ENCODE measurements at places on chromosomes 2 and 18.

DNA sequence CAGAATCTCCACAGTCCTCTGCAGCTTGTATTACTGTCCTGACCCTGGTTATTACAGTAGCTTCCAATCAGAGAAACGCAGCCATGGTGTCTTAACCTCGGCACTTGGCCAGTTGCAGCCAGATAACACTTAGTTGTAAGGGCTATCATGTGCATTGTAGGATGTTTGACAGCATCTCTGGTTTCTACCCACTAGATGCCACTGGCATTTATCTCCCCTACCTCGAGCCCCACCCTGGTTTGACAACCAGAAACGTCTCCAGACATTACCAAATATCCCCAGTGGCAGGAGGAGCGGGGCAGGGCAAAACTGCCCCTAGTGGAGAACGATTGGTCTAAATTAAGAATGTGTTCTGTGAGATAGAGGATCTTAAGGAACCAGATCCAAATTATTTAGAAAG, 13.1 kb downstream of the DSG2 start:
- DNase-seq = no peak

DNA sequence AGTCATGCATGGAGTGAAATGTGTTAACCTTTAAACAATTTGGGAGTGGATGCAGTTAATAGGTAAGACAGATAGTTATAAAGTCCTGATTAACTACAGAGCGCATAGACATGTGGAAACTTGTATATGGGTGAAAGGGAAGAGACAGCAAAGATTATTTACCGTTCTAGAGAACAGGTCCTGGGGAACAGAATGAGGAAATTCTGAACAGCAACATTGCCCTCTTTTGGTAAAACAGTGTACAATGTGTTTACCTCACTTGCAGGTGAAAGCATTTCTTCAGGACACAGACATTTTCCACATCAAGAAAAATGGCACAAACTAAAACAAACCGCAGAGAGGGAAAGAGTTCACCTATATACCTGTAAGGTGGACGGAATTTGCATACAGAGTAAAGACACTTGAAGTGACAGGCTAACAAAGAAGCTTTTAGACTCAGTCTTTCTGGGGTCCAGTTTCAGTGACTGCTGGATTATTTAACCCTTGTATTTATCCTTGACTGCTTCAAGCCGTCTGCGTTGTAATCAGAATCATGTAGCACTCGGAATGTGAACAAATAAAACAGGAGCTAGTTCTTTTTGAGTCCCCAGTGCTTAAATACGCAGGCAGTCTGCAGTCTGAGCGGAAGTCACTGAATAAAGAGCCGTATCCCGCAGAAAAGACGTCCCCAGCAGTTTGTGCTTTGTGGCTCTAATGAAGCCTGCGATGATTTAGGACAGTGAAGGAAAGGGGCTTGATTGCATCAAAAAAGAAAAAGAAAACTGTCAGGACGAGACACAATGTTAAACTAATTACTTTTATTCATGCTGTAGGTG, 364.8 kb upstream of the GALNT5 start:
- DNase-seq = no peak

DNA sequence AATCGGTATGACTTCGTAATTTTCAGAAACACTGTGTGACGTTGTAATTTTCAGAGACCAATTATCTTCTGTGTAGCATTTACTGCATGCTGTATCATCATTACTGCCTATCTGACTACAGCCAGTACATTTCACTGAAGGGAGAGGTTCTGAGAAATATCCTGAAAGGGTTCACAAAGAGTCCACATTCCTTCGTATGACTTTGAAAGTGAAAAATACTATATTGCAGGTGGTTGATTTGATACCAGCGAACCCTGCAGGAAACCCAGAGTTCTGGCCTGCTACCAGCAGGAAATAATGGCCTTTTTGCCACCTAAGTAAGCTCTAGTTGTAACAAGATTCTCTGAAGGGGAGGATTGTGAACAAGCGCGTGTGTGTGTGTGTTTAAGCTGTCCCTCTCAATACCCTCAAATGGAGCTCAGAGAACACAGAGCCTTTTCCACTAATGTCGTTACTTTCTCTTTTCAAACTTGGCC, 155.5 kb downstream of the ARHGAP28 start:
- DNase-seq = no peak

DNA sequence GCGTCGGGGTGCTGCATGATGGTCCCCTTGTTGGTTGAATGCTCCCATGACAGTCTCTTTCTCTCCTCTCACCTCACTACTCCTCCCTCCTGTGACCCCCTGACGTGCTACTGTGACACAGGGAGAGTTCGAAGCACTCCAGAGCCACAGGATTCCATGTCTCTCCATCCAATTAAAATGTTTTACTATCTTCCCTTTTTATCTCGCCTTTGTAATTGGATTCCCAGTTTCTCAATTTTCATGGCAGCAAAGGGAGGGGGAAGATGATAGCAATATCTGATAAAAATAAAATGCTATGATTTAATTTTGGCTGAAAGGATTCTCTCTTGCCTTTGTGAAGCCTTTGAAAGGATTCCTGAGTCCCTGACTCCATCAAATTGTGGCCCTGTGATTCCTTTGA, 271.9 kb upstream of the SLC14A2 start:
- DNase-seq = no peak

- no peak for DNase-seq
Measured at GRCh38 chr2:230697676-230698075, 15.0 kb upstream of the CAB39 start.

DNA sequence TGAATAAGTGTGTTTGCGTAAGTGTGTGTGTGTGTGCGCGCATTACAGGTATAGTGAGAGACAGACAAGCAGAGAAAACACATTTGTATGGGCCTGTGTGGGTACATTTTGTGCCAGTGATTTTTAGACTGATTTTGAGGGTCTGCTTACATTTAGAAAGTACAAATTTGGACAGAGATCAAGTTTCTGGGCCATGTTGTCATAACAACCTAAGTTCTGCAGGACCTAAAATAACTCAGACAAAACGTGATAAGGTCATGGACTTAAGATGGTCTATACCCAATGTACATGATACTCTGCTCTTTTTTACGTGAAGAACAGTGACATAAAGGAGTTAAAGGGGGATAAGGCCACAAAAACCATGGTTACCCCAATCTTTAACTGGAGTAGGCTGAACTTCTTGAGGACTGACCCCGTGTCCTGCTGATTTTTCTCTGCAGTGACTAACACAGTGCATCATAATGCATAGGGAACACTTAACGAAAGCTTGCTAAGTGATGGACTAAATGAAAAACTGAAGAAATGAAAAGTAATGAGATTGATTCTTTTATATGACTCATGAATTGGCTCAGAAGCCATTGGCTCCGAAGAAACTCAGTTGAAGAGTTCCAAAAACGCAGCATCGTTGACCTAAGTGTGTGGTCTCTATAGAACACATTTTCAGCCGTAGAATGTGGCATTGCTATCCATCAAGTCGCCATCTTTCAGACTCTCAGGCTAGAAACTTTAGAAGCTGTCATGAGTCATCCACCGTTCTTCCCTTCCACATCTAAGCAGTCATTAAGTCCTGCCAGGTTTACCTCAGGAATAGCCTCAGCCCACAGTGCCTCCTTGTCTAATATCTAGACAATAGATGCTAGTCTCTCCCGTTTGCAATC, 61.6 kb upstream of the NCOA1 start:
- DNase-seq = no peak
